ENCODE measurements at places on chromosomes 11 and 22.

- no peak for DNase-seq
These were observed 26.8 kb upstream of the TSKU start for GRCh38 chr11:76756341-76756741.

DNA sequence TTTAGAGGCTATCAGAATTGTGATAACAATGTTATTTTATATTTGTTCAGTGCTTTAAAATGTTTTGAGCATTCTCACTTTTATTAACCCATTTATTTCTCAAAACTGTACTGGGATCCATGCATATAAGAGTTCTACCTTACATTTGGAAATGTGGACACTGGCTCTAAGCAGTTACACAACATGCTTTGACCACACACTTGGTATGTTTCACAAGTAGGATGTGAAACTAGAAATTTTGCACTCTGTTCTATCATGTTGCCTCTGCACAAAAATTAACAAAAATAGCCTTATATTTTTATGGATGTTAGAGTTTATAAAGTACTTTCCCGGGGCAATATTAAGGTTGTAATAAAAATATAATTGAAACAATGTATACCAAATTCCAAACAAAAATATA, 126.9 kb upstream of the CHORDC1 start:
- DNase-seq, result no peak

- no peak for DNase-seq
These were observed 60.1 kb upstream of the ZC3H12C start for GRCh38 chr11:110032957-110033570.

DNA sequence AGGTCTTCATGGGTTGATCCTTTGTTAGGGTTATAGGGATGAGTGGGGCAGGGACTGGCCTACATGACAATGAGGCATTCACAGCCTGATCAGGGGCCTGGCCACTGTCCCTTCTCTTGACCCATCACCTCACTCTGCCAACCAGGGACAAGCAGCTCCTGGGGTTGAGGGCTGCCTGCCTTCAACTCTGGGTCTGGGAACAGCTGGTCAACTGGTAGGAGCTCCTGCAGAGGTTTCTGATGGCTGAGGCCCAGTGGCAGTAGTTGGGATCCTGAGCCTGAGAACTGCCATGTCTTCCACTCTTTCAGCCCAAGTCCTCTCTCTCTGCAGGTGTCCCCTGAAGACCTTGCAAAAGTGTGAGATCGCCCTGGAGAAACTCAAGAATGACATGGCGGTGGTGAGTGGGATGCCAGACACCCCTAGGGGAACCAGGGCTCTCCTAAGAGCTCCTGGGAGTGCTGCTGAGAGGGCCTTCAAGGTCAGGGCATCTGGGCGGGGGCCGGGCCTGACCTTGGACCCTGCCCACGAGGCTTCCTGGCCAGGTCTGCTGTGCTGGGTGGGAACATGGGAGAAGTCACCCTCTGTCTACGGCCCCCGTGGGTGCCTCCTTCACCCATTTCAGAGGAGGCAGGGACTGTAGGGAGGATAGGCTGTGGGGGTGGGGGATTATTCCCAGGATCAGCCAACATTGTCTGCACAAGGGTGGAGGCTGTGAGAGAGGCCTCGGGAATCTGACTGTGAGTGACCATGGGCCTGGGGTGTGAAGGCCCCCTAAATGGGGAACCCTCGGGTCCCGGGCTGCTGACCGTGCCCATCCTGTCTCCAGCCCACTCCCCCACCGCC, 76.8 kb downstream of the MED15 start:
- no peak for DNase-seq

GRCh38 chr11:350723-351255, 18.5 kb upstream of the B4GALNT4 start:
- DNase-seq, result no peak

GRCh38 chr11:47233989-47234668, 14.5 kb downstream of the ACP2 start:
- DNase-seq, result no peak

Measured in COLO829 (cell line).